ENCODE measurements at places on chromosomes 6 and 20. TPM values are rescaled to one million over a fixed set of nuclear protein-coding genes. Genes with fewer than 3 reads are reported as not detected.

RFX6 gene
- 0.11 TPM for total RNA-seq

CALHM6 gene
- 0.21 TPM for total RNA-seq

GRCh38 chr6:132814716-132815570 is 574 bp downstream of the RPS12 start:
- DNase-seq, result no peak

DNA sequence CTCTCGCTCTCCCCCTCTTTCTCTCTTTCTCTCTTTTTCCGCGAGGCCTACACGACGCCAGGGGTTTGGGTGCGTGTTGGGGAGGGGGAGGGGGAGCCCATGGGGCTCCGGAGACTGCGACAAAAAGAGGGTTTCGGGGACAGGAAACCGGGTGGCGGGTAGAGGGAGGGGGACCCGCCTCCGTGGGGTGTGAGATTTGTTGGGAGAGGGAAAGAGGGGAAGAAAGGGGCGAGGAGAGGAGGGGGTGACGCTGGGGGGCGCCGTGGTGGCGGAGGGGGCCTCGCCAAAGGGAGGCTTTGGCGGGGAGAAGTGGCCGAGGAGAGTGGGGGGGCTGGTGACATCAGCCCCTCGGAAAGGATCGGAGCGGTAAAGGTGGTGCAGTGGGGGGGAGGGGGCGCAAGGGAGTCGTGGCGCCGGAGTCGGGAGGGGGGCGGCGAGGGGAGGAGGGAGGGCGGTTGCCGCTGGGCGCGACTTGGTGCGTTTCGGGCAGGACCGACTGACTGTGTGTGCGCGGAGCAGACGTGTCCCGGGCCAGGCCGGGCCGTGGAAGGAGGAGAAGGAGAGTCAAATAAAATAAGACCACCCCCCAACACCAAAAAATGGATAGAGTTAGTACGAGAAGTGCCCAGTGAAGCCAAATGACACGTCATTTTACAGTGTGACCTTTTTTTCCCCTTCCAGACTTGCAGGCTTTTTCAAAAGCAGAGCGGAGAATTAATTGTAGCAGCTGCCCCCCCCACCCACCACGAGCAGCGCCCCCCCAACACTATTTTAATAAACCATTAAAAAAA is 39.8 kb downstream of the GNAS start:
- DNase-seq, result peak; percentile 73

- DNase-seq, result peak; percentile 89
Observed at GRCh38 chr6:17200395-17200794, 80.8 kb upstream of the RBM24 start.

DNA sequence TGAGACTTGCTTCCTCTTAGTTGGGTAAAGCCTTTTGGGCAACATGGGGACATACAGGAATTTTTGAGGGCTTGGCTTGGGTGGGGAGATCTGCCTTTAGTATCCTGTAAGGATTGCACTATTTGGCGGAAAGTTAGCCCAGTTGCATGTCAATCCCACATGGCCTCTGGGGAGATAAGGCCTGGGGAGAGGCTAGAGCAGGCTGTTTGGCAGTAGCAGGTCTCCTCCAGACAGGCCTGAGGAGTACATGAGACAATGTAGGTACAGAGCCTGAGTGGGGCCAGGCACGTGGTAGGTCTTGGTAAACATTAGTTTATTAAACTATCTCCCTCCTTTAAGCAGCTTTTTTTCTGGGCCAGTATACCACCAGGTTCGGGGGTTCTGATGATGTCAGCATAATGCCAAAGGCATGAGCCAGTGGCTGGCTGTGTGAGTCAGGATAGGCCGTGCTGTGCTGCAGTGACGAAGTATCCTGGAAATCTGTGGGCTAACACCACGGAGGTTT is 147.9 kb downstream of the VEGFA start:
- no peak for DNase-seq

TXLNB gene
- 0.07 TPM for total RNA-seq

SCAND1 gene
- 94.6 TPM for total RNA-seq

- DNase-seq, result no peak
Observed at GRCh38 chr6:126873351-126873750, 245.1 kb upstream of the RSPO3 start.

- no peak for DNase-seq
Observed at GRCh38 chr20:32509639-32510066, 75.5 kb downstream of the NOL4L start.

- DNase-seq, result no peak
Observed at GRCh38 chr6:47256361-47256760, 53.3 kb downstream of the TNFRSF21 start.

GRCh38 chr20:11452326-11452725 is 465.4 kb upstream of the BTBD3 start:
- DNase-seq, result no peak

GRCh38 chr6:134103006-134103405 is 50.6 kb upstream of the SLC2A12 start:
- no peak for DNase-seq

DNA sequence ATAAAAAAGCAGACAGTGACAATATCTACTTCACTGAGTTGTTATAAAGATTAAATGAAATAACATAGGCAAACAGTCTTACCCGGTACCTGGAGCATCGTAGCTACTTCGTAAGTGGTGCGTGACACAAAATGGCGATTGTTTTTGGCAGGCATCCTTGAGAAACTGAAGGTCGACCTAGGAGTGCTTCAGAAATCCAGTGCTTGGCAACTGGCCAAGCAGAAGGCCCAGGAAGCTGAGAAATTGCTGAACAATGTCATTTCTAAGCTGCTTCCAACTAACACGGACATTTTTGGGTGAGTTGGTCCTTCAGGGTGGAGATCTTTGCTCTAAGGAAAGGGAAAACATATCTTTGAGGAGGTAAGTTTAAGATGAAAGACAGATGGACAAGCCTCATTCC is 4.8 kb downstream of the BPIFA2 start:
- DNase-seq, result no peak

MMP24 gene
- total RNA-seq, result 7.2 TPM

GRCh38 chr6:20681243-20681684 is 147.0 kb downstream of the CDKAL1 start:
- no peak for DNase-seq

- DNase-seq, result no peak
Observed at GRCh38 chr6:21386744-21387143, 206.8 kb upstream of the SOX4 start.

DNA sequence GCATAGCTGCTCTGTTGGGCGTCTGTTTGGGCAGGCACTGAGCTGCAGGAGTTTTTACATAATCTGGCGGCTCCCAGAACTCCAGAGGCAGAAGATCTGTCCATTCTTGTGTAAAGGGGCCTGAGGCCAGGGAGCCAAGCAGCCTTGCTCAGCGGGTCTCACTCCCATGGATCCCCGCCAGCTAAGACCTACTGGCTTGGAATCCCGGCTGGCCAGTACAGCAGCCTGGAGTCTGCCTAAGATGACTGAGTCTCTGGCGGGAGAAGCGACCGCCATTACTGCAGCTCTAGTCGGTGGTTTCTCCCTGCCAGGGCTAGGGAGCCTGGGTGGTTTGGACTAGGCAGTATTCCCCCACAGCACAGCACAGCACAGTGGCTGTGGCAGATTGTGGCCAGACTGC is 268.4 kb upstream of the SYNCRIP start:
- no peak for DNase-seq

TTK gene
- total RNA-seq, result 51.0 TPM

GRCh38 chr20:12715371-12715770 is 293.4 kb upstream of the SPTLC3 start:
- DNase-seq, result no peak

DNA sequence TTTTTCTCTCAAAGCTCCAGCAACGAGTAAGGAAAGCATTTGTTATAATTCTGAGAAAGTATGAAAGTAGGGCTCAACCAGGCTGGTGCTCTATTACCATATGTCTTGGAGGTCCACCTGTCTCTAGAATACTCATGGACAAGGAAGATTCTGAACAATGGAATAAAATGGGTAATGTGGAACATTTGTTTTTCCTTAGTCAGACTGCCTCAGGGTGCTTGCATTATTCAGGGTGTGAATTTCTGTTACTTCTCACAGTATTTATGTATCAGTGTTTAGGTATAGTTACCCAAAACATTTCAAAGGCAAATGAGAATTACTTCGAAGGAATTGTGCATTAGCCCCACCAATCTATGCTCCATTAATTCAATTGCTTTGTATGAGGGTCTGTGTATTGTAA is 586.2 kb upstream of the CITED2 start:
- no peak for DNase-seq

DNA sequence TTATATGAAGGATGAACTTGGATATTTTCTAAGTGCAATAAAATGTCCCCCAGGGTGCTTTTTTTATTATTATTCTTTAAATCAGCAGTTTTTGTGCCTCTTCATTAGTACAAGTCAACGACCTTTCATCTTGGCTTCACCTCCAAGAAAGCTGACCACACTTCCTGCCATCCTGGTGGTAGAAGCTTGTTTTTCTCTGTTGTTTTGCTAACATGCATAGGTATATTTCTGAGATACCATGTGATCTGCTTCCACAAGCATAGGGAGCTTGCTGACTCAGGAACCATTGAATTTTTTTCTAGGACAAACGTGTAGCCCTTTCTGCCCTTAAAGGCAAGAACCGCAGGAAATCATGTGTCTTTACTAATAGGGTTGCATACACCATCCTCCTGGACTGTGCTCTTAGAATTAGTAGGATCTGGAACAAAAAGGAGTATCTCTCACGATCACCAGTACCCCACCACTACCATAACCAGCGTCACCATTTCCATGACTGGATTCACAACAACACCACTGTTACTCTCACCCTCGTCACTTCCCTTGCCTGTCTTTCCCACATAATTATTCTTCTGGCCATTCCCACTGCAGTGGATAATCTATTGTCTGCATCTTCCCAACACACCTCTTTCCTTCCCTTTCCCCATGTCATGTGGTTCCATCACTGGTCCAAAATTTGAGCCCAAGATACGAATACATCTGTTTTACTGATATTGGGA is 207.1 kb downstream of the MAFB start:
- DNase-seq, result no peak

DNA sequence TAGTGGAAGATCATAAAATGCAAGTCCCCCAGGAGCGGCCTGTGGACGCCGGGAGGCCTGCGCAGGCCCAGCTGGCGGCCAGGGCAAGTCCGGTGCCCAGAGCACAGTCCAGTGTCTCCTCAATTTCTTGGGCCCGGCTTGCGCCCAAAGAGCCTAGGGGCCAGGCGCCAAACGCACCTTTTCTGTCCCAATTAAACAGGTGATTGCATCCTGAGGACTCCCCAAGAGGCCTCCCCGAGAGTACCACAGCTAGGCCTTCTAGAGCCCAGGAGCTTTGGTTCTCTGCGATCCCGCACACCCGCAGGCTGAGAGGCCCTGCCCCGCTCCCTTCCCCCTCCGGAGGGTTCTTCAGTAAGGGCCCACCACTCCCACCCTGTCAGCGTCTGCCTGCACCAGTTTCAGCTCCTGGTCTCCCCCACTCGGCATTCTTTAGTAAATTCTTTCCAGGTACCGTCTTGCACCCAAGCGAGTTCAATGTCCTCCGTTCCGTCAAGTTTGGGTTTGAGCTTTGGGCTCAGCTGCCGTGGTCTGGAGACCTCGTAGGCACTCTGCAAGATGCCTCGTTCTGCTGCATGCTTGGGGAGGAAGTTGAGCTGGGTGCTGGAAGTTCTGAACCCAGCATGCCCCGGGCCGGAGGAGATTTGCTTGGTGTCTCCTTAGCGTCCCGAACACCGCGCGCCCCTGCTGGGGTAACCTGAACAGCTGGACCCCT is 3.9 kb upstream of the NKX2-2 start:
- DNase-seq, result peak; percentile 38

GRCh38 chr6:74069089-74069581 is 373.1 kb downstream of the CD109 start:
- no peak for DNase-seq

DNA sequence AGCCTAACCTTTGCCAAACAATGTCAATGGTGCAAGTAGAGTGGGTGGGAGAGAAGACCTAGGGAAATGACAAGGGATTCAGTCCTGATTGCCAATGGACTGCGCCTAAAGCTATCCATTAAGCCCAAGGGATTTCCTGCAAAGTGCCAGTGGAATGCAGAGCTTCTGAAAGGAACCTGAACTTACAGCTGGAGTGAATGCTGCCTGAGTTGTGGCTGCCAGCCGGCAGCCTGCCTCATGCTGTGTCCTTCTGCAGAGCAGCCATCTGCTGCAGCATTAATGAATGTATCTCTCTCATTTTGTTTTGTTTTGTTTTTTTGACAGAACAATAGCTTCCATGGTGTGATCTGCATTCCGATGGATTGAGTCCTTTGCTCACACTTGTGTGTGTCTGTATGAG is 44.7 kb downstream of the SLC35F1 start:
- DNase-seq, result peak; percentile 53

DNA sequence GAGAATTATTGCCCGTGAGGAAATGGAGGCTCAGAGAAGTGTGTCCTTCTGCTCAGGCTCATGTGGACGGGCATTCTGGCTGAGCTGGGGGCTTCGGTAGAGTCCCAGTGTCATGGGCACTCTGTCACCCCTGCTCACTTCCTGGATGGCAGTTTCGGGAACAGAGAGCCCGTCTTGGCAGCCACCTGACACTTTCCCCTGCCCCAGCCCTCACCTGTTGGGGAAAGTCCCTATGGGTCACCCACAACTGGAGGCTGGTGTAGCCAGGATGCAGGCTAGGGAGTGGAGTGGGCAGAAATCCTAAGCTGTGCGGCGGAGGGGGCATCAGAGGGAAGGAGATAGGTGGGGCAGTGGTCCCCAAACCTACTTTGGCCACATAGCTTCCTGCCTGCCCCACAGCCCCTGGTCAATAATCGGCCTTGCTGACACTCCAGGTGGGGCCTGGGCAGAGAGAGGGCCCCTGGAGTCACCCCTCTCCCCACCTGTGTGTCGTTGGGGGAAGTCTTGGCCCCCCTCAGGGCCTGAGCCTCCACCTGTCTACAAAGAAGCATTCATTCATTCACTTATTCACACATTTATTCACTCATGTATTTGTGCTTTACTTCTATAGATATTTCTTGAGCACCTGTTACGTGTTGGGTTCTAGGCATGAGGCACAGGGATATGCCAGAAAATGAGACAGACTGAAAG is 40.5 kb downstream of the SNAI1 start:
- no peak for DNase-seq

DNA sequence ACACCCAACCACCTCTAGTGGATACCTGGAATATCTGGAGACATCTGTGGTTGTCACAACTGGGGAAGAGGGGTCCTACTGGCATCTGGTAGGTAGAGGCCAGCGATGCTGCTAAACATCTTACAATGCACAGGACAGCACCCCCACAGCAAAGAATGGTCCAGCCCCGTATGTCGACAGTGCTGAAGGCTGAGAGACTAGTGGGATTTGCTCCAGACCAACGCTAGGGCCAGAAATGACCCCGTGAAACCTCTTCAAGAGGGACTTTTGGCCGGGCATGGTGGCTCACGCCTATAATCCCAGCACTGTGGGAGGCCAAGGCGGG is 7.2 kb downstream of the PREX1 start:
- DNase-seq, result no peak

DNA sequence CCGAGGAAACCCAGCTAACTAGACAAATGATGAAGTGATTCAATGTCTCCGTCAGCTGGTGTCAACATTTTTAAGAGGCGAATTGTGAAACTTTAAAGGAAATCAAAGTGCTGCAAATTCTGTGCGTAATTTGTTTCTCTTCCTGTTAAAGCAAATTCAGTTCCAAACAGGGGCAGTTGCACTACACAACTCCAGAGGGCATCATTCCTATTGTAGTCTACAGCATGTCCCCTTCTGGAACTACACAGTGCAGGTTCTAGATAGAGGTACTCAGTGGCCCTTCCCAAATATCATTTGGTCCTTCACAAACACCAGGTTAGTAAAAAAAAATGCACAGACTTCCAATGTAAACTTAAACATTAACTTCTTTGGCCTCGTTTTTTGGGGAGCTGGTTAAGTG is 38.3 kb upstream of the SMLR1 start:
- no peak for DNase-seq

RBPJL gene
- total RNA-seq, result 0.85 TPM
